ENCODE measurements at places on chromosomes 5 and 9.

GRCh38 chr5:142997591-142997990, 227.4 kb downstream of the ARHGAP26 start:
- no peak for DNase-seq

GRCh38 chr5:18113721-18114120, 479.5 kb downstream of the TAF11L14 start:
- DNase-seq = no peak

- no peak for DNase-seq
Observed at GRCh38 chr5:124574521-124575436, 171.7 kb downstream of the ZNF608 start.

DNA sequence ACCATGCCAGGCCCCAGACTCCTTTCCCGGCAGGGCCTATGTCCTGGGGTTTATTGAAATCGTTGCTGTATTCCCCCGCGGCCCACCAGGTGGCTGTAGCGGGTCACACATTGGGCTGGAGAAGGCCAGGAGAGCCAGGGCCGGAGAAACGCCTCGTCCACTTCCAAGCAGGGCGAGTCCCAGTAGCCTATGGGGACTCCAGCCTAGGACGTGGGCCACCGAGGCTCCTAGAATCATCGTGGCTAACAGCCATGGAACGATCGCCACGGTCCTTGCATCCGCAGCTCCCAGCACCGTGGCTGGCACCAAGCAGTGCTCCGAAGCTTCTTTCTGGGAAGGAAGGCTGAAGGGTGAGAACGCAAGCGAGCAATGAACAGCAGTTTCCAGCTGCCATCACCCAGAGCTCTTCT, 87.7 kb downstream of the ENTREP1 start:
- no peak for DNase-seq
